ENCODE measurements at places on chromosomes 1 and 21. TPM values are rescaled to one million over a fixed set of nuclear protein-coding genes. Genes with fewer than 3 reads are reported as not detected.
A peak's percentile ranks its signal among the peaks of the same experiment; 100 is the strongest.

- H3K36me3 ChIP-seq = no peaks in the 10 kb centered on the region
- no peaks in the 10 kb centered on the region for H3K27me3 ChIP-seq
- DNase-seq = peak; percentile 12
Observed at GRCh38 chr1:78165816-78166215, 120.0 kb downstream of the GIPC2 start.

- H3K4me3 ChIP-seq = no peak overlapping the region
- DNase-seq = no peak
- H3K27ac ChIP-seq = no peak overlapping the region
- no peaks in the 10 kb centered on the region for H3K36me3 ChIP-seq
- no peaks in the 10 kb centered on the region for H3K27me3 ChIP-seq
Observed at GRCh38 chr1:15173863-15174614, 20.5 kb downstream of the TMEM51 start.

DNA sequence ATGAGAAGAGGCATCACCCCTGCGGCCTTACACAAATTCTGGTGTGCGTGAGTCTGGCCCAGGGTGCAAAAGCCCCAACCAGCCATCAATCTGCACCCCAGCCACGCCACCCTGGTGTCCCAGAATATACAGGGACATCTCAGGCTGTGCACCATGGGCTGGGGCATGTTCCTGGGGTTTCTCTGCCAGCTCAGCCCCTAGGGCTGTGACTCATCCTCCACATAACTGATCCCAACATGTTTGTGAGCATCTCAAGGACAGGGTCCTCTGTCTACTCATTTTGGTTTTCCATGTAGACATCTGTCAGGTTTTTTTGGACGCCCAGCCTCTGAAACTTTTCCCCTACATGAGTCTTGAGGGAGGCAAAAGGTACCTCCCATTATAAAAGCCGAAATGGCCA lies 511 bp downstream of the ZNF683 start:
- H3K4me3 ChIP-seq = no peak overlapping the region
- H3K27me3 ChIP-seq = peaks cover 15% of the 10 kb centered on the region
- H3K4me1 ChIP-seq = peaks cover 5% of the 10 kb centered on the region
- DNase-seq = no peak
- no peaks in the 10 kb centered on the region for H3K36me3 ChIP-seq

- DNase-seq = no peak
- no peak overlapping the region for H3K4me3 ChIP-seq
- peaks cover 2% of the 10 kb centered on the region for H3K4me1 ChIP-seq
- no peaks in the 10 kb centered on the region for H3K27me3 ChIP-seq
- no peaks in the 10 kb centered on the region for H3K36me3 ChIP-seq
Observed at GRCh38 chr1:66251546-66251945, 282.4 kb upstream of the SGIP1 start.

DNA sequence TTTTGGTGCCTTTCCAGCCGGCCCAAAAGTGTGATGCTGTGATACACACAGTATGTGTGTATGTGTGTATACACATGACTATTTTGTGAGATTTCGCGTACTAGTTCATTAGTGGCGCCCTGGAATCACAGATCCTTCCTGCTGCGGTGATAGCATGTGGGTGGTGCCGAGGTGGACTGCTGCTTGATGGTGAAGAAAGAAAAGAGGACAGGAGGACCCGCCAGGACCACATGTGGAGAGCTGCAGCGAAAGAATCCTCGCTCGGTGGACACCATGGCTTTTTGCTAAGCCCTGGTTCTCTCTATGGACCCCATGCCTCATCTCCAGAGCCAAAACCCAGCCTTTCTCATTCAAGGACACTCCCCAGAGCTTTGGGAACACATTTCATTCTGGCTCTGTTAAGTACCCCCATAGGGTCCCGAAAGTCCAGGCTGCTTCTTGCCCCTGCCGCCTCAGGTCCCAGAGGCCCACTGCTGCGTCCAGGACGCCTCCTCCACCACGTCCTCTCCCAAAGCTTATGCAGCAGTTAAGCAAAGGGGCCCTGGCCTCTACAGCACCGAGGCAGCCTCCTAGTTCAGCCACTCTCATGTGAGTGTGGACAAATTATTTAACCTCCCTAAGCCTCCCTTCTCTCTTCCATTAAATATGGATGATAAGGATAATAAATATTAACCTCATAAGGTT lies 32.8 kb upstream of the COX20 start:
- H3K4me1 ChIP-seq = no peaks in the 10 kb centered on the region
- no peak for DNase-seq
- H3K4me3 ChIP-seq = no peak overlapping the region
- no peaks in the 10 kb centered on the region for H3K36me3 ChIP-seq
- no peak overlapping the region for H3K27ac ChIP-seq
- no peaks in the 10 kb centered on the region for H3K27me3 ChIP-seq

The MMP23B gene
- total RNA-seq = 1.1 TPM

The FAM72B gene
- total RNA-seq = 1.6 TPM

The SPRR3 gene
- total RNA-seq = not detected
